ENCODE measurements at places on chromosomes 1 and 21.

DNA sequence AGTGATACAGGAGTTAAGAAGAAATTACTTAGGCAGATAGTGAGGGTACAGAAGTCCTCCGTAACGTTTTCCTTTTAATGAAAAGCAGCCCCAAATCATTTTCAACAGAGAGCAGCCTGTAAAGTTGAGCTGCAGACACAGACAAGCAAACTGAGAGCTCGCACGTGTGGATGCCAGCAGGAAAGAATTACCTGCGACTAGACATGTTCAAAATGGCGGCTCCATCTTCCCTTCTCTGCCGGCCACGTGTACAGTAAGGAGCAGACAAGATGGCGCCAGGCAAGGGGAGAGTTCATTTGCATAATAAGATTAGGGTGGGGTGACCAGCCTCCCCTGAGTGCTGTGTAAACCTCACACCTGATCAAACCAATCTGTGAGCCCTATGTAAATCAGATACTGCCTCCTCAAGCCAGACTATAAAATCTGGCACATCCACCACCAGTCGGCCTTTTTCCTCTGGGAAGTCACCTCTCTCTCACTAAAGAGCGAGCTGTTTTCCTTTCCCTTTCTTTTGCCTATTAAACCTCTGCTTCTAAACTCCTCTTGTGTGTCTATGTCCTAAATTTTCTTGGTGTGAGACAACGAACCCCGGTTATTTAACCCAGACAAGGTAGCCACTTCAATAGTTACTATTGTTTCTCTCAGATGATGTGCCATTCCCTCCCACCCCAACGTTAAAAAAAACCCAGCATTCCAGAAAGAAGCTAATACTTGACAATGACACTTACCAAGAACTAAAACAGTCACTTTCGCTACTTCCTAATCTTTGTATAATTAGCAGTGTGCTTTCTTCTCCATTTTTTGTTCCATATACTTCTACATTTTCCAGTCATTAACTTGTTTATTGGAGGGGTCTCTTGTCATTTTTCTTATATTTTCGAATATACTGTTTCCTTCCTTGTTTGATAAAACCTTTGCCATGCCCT, 27.4 kb downstream of the DUSP10 start:
- no peak for DNase-seq

- DNase-seq = no peak
These were observed 178.9 kb upstream of the GREM2 start for GRCh38 chr1:240790856-240791255.

- no peak for DNase-seq
These were observed 31.2 kb upstream of the GPR153 start for GRCh38 chr1:6292102-6292501.

GRCh38 chr21:14602382-14602958, 56.4 kb upstream of the SAMSN1 start:
- no peak for DNase-seq

- no peak for DNase-seq
These were observed 24.4 kb downstream of the TMCO4 start for GRCh38 chr1:19775317-19775716.

DNA sequence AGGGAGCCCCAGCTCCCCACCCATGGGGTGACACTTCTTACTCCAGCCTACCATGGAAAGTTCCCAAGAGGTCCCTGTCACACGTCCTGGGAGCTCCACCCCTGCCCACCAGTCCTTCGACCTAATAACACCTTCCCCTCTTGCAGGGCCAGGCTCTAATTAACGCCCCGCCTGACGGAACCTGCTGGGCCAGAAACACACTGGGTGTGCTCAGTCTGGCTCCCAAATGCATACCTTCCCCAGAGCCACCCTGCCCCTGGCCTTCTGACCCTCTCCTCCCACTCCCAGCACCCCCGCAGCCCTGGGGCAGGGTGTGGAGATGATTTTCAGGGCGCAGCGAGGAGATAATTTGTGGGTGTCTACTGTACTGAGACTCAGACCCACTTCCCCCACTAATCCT, 20.6 kb downstream of the PGLYRP3 start:
- DNase-seq = no peak

DNA sequence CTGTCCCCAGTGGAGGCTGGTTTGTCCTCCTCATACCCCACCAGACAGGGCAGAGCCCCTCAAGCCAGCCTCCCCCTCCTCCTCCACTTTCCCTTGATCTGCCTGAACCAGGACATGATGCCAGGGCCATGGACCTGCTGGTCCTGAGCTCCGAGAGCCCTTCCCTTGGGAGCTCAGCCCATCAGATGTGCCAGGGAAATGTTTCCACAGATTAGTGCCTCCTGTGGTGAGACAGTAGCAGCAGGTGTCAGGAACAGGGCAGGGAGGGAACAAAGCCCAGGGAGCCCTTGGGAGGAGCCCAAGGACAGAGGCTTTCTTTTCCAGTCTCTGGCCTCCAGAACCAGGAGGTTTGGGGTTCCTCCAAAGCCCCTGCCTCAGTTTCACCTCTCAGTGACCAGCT, 14.6 kb upstream of the SLC41A1 start:
- no peak for DNase-seq

GRCh38 chr1:67347688-67348472, 40.2 kb downstream of the IL12RB2 start:
- DNase-seq = no peak

DNA sequence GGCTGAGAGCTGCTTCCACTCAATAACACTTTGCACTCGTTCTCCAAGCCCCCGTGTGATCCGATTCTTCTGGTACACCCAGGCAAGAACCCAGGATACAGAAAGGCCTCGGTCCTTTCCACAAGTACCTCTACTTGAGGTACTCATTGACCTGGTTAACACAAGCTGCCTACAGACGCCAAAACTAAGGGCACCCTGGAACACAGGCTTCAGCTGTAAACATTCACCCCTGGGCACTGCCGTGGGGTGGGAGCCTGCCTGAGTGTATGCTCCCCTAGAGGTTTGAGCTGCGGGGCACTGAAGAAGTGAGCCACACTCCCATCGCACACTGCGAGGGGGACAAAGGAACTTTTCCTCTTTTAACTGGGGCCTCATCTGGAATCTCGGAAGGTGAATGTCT, 30.5 kb downstream of the LRRC3 start:
- no peak for DNase-seq

DNA sequence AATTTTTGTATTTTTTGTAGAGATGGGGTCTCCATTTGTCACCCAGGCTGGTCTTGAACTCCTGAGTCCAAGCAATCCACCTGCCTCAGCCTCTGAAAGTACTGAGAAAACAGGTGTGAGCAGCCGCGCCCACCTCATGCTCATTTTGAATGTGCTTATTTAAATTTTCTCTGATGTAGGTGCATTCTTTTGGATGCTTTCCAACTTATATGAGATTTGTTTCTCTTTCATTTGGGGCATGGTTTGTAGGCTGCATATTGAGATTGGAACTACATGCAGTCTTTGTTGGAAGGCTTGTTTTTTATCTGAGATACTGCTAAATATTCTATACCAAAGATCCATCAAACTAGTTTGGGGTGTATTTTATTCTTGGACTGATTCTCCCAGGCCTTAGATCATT, 81.0 kb upstream of the IVNS1ABP start:
- DNase-seq = no peak

GRCh38 chr1:41726899-41727748, 191.6 kb downstream of the HIVEP3 start:
- DNase-seq = peak; percentile 72

- DNase-seq = no peak
These were observed 228.3 kb downstream of the DENND1B start for GRCh38 chr1:197546989-197547388.

- DNase-seq = no peak
These were observed 1423.9 kb upstream of the PRMT6 start for GRCh38 chr1:105632342-105633196.

- no peak for DNase-seq
These were observed 15.3 kb downstream of the DNAJC11 start for GRCh38 chr1:6686294-6686693.

DNA sequence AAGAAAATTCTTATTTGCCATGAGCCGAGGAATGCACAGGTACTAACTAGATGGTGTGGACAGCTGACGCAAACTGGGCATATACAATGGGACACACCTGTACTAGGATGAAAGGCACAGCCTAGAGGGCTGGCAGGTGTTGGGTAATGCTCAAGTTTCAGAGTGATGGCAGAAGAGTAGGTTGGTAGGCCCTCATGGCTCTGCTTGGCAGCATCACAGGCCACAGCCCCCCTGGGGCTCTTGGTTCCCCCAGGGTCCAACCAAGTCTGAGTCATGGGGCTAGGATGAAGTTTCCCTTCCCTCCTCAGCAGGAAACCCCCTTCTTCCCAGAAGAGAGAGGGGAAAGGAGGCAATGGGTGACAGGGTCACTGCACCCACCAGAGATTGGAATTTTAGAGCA, 35.2 kb downstream of the SPEN start:
- DNase-seq = no peak

DNA sequence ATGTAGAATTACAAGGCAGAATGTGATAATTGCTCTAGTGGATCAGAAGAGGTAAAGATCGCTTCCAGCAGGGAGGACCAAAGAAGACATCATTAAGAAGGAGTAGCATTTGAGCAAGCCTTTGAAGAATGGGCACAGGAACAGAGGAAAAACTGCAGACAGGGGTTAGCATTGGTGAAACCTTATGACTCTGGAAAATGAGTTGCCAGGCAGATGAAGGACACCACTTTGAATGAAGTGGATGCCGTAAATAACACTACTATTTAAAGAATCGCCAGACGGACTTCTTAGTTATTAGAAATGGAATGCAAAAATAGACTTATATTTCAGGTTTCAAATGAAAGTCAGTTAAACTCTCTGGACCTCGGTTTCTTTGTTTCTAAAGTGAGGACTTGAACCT, 727.7 kb downstream of the USP25 start:
- no peak for DNase-seq

- no peak for DNase-seq
These were observed 327.4 kb downstream of the TBX15 start for GRCh38 chr1:118660769-118661168.

GRCh38 chr1:43850591-43851233, 82.9 kb upstream of the ARTN start:
- no peak for DNase-seq

- DNase-seq = no peak
These were observed 9.7 kb upstream of the AADACL4 start for GRCh38 chr1:12634156-12634555.

- DNase-seq = no peak
These were observed 80.6 kb upstream of the RAVER2 start for GRCh38 chr1:64664299-64664698.

DNA sequence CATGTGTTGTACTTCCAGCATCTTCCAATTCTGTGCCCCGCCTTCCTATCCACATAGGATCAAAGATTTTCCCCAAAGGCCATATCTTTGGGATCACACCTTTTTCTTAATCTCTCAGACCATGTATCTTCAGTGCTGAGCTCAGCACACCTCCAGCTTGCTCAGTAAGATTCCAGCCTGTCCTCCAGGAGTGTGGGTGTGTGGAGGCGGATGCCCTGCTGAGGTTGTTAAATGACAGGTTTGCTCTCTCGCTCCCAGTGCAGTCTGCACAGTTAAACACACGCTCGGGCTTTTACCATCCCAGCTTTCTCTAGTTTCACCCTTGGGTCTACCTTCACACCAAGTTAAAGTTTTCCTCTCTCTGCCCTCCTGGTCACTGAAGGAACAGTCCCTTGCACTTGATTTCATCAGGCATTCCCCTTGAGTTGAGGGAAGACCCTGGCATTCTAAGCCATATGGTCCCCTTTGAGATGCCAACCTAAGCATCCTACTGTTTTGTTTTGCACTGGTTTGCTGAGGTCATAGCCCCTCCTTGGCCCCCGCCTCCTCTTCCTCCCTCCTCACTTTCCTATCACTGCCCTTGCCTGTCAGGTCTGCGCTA, 13.7 kb downstream of the MYOG start:
- no peak for DNase-seq

GRCh38 chr1:21909286-21909759, 27.8 kb downstream of the HSPG2 start:
- no peak for DNase-seq

DNA sequence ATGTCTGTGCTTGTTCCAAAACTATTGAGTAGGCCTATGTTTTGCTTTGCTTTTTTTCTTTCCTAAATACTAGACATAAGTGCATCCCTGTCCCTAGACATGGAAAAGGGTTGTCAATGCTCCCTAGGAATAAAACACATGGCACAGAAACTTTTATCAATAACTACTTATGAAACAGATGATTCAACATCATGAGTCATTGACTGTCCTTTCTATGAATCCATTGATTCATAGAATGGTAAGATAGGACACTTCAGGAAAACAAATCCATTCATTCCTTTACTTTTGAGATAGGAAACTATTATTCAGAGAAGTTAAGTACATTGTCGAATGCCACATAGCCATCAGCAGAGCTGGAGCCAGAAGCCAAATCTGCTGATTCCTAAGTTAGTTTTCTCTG, 147.5 kb downstream of the TSEN15 start:
- no peak for DNase-seq

DNA sequence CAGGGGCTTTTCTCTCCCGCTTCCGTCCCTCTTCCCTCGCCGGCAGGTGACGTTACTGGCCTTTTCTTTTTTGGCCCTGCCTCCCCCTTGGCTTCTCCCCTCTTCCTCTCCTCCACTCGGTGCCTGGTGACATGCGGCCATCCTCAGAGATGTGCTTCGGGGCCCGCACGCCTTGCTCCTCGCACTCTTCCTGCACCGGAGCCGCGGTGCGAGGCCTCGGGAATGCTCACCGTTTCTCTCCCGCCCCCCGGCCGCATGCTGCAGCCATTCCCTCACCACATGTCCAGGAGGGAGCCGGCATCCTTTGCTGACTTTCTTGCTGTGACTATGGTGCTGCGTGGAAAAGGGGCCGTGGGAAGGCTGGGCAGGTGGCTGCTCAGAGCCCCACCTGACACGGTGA, 39.3 kb downstream of the PDE9A start:
- DNase-seq = no peak

GRCh38 chr1:227549892-227550291, 13.5 kb upstream of the ZNF678 start:
- no peak for DNase-seq

GRCh38 chr1:211751438-211751837, 76.0 kb upstream of the NEK2 start:
- DNase-seq = no peak

DNA sequence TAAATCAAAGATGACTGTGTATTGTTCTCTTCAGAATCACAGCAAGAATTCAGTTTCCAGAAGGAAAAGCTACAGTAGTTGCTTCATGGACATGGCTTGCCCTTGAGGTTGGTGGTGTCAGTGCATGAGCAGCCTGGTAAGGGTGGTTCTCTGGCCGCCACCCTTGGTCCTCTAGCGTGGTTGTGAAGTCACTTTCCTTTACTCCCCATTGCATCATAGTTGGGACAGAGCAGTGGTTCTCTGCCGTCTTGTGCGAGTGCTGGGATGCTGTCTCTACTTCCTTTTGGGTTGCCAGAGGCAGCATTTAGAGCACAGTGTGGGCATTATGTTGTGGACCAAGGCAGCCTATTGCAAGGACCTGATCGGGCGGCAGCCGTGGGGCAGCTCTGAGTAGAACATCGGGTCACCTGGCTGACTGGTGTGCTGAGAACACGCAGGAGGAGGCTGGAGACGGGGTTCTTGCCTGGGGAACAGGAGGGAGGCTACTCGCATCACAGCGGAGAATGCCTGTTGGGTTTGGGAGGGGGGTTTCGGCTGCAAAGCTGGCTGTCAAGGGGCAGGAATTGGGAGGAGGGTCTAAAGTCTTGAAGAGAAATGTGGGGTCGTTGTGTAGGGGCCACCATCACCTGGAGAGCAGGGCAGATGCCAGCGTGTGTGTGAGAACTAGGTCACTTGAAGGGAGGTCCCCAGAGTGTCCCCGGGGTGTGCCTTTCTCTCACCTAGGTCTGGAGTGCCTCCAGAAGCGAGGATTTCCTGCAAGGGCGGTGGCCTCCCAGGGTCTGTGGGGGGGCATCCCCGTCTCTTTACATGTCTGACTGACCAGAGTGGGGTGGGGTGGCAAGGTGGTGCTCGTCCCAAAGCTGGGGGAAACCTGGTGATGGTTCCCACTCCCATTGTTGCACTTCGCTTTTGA, 6.3 kb downstream of the ARF1 start:
- DNase-seq = no peak

Measured in substantia nigra (tissue), 51 donors.